ENCODE measurements at places on chromosomes 13 and 19.

- no peak for DNase-seq
Observed at GRCh38 chr19:46460981-46461380, 10.4 kb downstream of the PNMA8A start.

- DNase-seq = no peak
Observed at GRCh38 chr19:42514449-42514848, 13.8 kb downstream of the CEACAM1 start.

DNA sequence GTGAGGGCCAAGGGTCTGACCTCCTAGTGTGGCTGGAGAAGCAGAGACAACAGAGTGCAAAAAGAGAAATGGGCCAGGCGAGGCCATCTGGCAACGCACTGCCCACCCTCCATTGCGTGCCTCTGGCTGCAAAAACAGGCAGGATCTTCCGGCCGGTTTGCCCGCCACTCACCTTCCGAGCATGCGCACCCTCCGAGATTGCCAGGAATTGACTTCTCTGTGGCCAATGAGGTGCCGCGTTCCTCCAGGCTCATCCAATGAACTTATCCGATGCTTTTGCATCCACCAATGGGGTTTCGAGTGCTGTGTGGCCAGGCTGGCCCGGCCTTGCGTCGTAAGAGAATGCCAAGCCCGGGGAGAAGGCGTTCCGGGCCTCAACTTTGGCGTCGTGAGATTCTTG lies at the start of gene TEX101:
Gene TEX101 (plus strand): TSS at position 337 of the 400 bp plus-strand sequence. CDS start 1,030 bp downstream, outside the sequence.
- DNase-seq = no peak

- no peak for DNase-seq
Observed at GRCh38 chr13:104024416-104025170, 958.4 kb upstream of the SLC10A2 start.

DNA sequence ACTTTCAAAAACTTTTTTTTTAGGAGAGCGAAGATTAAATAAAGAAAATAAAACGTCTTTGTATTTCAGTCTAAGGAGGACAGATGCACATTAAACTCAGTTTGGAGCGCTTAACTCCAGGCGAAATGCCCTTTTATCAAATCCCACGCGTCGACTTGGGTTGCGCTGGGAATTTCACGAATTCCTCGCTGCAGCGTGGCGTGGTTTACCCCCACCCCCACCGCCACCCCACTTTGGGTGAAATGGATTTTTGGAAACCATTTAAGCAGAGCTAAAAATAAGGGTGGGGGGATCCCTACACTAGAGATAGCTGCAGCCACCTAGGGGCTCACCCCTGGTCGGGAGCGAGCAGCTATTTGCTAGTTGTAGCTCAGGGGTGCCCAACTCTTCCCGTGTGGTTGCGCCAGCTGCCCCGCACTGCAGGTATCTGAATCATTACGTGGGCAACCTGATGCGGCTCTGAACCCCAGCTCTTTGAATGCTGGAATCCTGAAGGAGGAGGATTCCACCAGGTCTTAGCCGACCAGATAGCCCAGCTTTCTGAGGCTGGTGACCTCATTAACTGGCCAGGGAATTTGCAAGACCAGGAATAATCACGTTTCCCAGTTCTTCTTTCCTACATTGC lies 6.5 kb upstream of the TSHZ3 start:
- no peak for DNase-seq

- no peak for DNase-seq
Observed at GRCh38 chr13:30362869-30363268, 55.5 kb upstream of the KATNAL1 start.
